ENCODE measurements at places on chromosomes 4 and X. TPM values are rescaled to one million over a fixed set of nuclear protein-coding genes. Genes with fewer than 3 reads are reported as not detected.
A peak's percentile ranks its signal among the peaks of the same experiment; 100 is the strongest.

The TSC22D3 gene
- total RNA-seq, result 195 TPM

The ZCCHC18 gene
- total RNA-seq, result 9.5 TPM

The ADGRA3 gene
- total RNA-seq, result 0.30 TPM

The NWD2 gene
- not detected for total RNA-seq

The CASP3 gene
- total RNA-seq, result 17.9 TPM

The ABHD18 gene
- total RNA-seq, result 23.5 TPM

The PGAM4 gene
- not detected for total RNA-seq

The AGTR2 gene
- total RNA-seq, result not detected

The ESX1 gene
- not detected for total RNA-seq

GRCh38 chrX:20361081-20361889 is 94.6 kb upstream of the RPS6KA3 start:
- DNase-seq, result no peak

DNA sequence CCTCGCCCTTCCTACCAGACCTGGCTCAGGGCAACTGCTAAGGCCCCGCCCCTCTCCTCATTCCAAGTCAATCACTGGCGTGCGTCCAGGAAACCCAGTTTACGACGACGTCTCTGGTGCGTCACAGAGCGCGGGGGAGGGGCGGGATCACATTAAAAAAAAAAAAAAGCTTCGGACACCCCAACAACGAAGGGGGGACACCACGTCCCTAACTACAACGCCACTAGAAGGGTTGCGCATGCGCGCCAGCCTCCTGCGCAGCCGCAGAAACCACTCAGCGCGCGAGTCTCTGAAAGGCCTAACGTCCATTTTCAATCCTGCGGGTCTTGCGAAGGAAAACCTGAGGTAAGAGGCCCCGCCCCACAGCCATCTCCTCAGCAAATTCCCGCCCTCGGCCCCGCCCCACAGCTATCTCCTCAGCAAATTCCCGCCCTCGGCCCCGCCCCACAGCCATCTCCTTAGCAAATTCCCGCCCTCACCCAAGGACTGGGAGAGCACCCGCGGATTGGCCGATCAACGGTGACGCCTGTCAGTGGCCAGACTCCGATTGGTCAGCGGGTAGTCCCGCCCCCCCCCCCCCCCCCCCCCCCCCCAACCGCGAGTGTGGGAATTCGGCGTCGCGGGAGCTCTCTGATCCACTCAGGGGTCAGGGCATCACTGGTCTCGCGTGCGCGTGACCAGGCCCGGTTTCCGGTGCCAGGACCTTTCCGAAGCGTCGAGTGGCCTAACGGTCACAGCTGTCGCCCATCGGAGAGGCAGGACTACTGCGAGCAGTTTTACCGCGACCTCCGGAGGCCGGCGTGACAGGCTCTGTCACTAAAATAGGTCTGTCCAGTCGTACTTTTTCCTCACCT is at the start of gene SCML1:
Gene SCML1, plus strand, starts transcription at position 638 of the 854 bp plus-strand sequence. CDS start 6,694 bp downstream, outside the sequence.
- peak; percentile 80 for DNase-seq

- DNase-seq, result no peak
Observed at GRCh38 chr4:74501579-74501978, 56.6 kb downstream of the AREG start.

DNA sequence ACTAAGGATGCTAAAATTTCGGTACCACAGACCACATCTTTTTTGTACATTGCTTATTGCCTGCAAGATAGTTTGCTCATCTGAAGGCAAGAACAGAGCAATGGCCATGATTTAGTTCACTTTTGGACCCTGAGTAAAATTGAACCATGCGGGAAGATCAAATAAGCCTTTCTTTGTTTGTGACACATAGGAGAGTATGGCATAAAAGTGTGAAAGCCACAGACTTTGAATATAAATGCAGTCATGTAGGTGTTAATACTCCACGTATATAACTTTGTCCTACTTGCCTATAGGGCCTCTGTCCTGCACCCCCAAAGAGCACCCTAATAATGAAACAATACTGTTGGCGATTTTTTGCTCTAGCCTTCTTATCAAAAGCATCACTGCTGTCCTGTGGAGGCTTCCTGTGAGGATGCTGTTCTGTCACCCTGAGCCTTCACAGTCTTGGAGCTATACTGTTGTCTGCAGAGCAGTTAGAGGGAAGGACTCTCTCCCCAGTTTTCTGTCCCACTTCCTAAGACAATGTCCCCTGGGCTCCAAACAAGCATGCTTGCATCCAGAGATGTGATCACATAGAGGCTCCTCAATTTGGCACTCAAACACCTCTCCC is 10.2 kb upstream of the CXCL13 start:
- no peak for DNase-seq

DNA sequence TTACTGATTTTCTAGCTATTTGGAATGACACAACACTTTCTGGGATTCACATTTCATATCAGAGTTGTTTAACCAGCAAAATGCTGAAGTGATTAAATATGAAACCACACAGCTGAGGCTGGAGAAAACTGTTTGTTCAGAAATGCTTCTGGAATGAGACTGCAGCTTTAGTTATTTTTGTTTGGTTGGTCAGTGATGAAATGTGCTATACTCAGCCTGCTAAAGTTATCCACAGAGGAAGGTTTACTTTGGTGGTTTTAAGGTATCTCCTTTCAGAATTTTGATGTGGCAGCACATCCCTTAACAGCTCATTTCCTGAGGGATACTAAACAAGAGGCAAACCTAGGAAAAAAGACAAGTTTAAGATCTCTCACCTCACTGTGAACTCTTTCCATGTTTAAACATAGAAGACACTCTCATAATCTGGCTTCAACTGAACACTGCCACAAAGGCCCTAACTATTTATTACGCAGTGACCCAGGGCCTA is 106.6 kb upstream of the PDE5A start:
- DNase-seq, result no peak

GRCh38 chrX:6021316-6022091 is 207.2 kb downstream of the NLGN4X start:
- DNase-seq, result no peak

- no peak for DNase-seq
Observed at GRCh38 chr4:100889898-100890297, 372.1 kb upstream of the EMCN start.

GRCh38 chrX:12007881-12008280 is 130.4 kb upstream of the FRMPD4 start:
- no peak for DNase-seq

- no peak for DNase-seq
Observed at GRCh38 chr4:110869862-110870572, 247.1 kb upstream of the PITX2 start.

GRCh38 chrX:4754878-4755604 is 1041.6 kb upstream of the PRKX start:
- DNase-seq, result no peak

DNA sequence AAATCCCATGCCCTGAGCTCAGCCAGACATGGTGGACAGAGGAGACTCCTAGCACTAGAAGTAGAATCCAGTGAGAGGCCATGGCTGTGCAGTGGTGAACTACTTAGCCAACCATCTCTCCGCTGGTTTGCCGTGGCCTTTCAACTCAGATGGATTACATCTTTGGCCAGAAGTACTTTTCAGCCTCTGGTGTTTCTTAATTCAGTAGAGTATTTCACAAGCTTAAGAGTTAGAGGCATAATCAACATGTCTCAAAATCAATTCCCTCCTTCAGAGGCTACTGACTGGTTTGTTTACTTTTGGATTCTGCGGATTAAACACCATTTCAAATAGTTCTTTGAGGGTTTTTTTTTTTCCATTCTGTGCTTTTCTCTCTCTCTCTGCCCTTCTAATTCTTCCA is 91.1 kb upstream of the PGRMC2 start:
- no peak for DNase-seq

- no peak for DNase-seq
Observed at GRCh38 chrX:55839485-55839884, 121.9 kb downstream of the RRAGB start.

- DNase-seq, result no peak
Observed at GRCh38 chrX:21655901-21656586, 2.1 kb downstream of the KLHL34 start.

- no peak for DNase-seq
Observed at GRCh38 chr4:171348090-171348489, 465.1 kb upstream of the GALNTL6 start.

DNA sequence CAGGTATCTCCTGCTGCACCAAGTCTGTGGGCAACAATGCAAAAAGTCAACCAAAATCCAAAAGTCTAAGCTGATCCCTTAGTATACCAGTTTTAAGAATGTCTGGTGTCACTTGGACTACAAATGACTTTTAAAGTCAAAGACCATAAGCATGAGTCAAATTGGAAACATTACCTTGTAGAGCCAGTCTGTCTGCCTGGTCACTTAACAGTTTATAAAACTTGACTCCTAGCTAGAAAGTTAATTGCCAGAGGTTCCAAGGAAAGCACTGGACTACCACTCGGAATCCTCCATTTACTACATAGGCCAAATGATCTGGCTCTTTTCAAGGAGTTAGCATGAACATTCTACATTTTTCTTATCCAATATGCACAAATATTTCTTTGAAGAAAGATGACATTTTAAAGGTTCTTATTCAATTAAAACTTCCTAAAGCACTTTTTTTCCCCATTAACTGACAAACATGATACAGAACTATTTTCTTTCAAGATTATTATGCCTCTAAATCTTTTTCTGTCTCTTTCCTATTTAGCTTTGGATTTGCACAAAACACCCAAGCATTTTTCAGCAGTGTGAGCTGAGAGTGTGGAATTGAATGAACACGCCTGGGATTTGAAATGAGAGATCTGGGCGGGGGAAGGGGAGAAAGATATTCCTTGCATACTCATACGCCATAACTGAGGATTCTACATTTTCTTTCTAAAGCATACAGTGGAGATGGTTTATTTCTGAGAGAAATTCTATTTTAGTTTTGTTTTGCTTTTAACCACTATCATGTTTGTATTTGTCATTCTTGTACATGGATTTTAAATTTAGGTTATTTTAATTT is 188.4 kb downstream of the SHROOM3 start:
- no peak for DNase-seq

GRCh38 chrX:68912113-68912512 is 83.3 kb downstream of the EFNB1 start:
- DNase-seq, result no peak

DNA sequence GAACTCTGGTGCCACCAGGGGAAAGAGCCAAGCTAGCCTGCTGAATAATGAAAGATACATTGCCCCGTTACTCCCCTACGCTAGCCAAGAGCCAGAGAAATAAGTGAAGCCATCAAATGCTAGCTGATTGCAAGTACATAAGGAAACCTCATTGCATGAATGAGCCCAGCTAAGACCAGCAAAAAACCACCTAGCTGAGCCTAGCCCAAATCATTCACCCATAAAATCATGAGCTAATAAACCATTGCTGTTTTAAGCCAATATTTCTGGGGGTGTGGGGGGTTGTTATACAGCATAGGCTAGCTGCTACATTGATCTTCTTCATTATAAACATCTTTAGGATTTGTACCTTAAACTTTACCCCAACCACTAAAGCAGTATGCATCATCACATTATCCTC is 15.4 kb upstream of the EDNRA start:
- DNase-seq, result no peak

GRCh38 chrX:133865761-133866471 is 119.5 kb downstream of the GPC3 start:
- no peak for DNase-seq

- DNase-seq, result no peak
Observed at GRCh38 chr4:147996859-147997258, 265.0 kb downstream of the ARHGAP10 start.

DNA sequence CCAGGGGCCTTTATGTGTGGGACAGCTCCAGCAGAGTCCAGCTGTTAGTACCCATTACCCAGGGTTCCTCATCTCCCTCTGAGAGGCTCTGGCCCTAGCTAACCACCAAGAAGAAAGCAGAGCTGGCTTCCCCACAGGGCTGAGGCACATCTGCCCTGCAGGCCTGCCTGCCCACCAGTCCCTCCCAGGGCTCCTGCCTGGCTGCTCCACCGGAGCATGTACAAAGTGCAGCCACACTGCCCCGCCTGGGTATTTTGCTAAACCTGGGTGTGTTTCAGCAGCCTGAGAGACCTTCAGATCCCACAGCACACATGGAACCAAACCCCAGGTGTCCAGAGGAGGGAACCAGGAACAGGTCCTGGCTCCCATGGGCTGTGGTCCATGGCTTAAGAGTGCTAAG is 500.4 kb upstream of the KLHL4 start:
- DNase-seq, result no peak

GRCh38 chrX:50680990-50681389 is 133.0 kb downstream of the SHROOM4 start:
- DNase-seq, result no peak

- no peak for DNase-seq
Observed at GRCh38 chr4:183223053-183223452, 97.0 kb downstream of the CLDN22 start.

GRCh38 chr4:126890994-126891393 is 741.8 kb upstream of the INTU start:
- DNase-seq, result no peak

DNA sequence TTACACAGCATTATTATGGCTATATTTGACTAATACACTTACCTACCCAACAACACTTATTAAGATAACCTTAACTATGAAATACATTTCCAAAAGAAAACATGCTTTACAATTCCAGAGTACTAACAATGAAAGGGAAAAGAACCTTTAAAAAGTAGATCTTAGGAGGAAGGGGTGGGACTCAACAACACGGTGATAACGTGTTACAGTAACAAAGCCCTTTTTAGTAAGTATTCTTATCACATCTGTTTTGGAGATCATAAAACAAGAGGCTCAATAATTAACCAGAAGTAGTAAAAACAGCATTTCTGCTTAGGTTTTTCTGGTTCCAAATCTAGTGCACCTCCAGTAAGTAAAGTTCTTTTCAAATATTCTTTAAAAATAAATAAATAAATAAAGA is 202.1 kb upstream of the SLC7A11 start:
- DNase-seq, result no peak

GRCh38 chr4:109729117-109729717 is 653 bp downstream of the PLA2G12A start:
- DNase-seq, result no peak

GRCh38 chr4:41098093-41099048 is 116.0 kb downstream of the APBB2 start:
- DNase-seq, result no peak

GRCh38 chr4:54332542-54332941 is 103.4 kb downstream of the PDGFRA start:
- DNase-seq, result no peak

DNA sequence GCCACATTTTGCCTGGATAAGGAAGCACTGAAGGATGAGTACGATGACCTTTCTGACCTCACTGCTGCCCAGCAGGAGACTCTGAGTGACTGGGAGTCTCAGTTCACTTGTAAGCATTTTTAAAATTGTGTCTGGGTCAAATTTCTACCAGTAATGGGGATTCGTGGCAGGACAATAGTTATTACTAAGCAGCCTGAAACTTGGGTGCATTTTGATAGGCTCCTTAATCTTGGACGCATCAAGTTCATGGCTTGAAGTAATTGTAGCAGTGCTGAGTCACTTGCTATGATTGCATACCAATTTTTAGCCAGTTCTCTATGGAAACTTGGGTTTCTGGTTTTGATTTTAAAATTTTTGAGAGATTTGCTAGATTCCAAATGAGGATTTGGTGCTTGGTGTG is 4.3 kb downstream of the PGRMC1 start:
- DNase-seq, result no peak

GRCh38 chr4:80446248-80446647 is 110.7 kb downstream of the CFAP299 start:
- DNase-seq, result no peak

- DNase-seq, result no peak
Observed at GRCh38 chrX:153307276-153308178, 14.0 kb downstream of the PNMA6F start.

All from CD4-positive, alpha-beta memory T cell (primary cell).